Cardiac ventricle fibroblast (primary cell): ENCODE measurements at places on chromosomes 3 and 15. TPM values are rescaled to one million over a fixed set of nuclear protein-coding genes. Genes with fewer than 3 reads are reported as not detected.

The UBE2E1 gene
- total RNA-seq = 50.1 and 61.5 TPM in 2 replicates

The SPATA12 gene
- total RNA-seq = 0.12 TPM in 1 of 2 replicates, not detected in the other

The GOLGA8R gene
- 1.2 and 2.3 TPM in 2 replicates for total RNA-seq

The POLQ gene
- total RNA-seq = 0.19 and 0.68 TPM in 2 replicates

The GOLGA8N gene
- 3.5 and 3.6 TPM in 2 replicates for total RNA-seq

The ATP13A5 gene
- not detected in 2 replicates for total RNA-seq

The THBS1 gene
- 571 and 614 TPM in 2 replicates for total RNA-seq

The B3GALNT1 gene
- 11.7 and 12.4 TPM in 2 replicates for total RNA-seq

The TMCO5A gene
- not detected in 2 replicates for total RNA-seq

The GPR62 gene
- 0.12 TPM in 1 of 2 replicates, not detected in the other for total RNA-seq

The ECT2 gene
- 6.7 and 7.2 TPM in 2 replicates for total RNA-seq

The CAV3 gene
- total RNA-seq = not detected in 2 replicates

The PPARG gene
- total RNA-seq = 60.0 and 70.3 TPM in 2 replicates
